ENCODE measurements at places on chromosomes 2 and 18. TPM values are rescaled to one million over a fixed set of nuclear protein-coding genes. Genes with fewer than 3 reads are reported as not detected.

Gene SCLY
- 31.6 TPM for total RNA-seq

Gene OR6B2
- total RNA-seq = not detected

Gene GAL3ST2
- total RNA-seq = 0.72 TPM

Gene EFR3B
- 0.42 TPM for total RNA-seq

Gene TMEM18
- total RNA-seq = 39.7 TPM

Gene SH2D6
- 0.29 TPM for total RNA-seq

Gene SPDYA
- 0.75 TPM for total RNA-seq

Measured in HepG2 (cell line).